Activated T-helper 17 cell treated with anti-CD3 and anti-CD28 coated beads, Interleukin-2, amount 50 U/mL, for 72 hours (primary cell): ENCODE measurements at places on chromosomes 2 and 18. TPM values are rescaled to one million over a fixed set of nuclear protein-coding genes. Genes with fewer than 3 reads are reported as not detected.

DNA sequence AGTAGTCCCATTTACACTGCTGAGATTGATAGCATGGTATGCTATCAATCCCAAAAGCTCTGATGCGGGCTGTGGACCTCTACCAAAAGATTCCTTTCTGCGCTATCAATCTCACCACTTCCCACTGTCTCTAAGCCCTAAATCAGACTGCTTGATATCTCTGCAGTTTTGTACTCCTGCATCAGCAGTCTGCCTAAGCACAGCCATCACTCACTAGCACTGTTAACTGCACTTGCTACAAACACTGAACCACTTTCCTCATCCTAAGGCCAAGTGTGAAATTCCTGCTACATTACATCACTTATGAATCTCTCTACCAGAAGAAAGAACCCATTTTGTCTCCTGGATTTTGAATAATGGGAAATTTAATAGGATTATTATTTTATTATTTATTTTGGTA, 237.0 kb downstream of the HNMT start:
- no peak for ATAC-seq

DNA sequence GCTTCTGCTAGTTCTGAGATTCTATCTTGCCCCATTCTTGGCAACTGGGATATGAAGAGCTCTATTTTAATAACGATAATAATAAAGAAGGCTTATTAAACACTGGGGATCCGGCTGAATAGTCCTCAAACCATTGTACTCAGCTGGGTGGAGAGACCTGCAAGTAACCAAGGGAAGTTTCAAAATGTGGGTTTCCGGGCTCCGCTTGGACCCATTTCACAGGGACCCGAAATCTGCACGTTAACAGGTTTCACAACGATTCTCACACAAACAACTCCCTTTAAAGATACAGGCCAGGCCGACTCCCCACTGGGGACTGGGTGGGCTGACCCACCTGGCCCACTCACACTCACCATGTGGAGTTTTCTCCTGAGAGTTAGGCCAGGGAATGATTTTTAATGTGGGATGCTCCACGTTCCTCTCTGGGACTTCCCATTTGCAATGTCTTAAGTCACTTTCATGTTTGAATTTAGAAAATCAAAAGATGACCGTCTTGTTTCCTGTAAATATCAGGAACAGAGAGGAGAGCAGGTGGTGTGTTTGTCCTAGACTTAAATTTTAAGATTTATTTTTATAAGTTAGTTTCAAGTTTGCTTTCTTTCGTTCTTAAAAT, 96.3 kb downstream of the SH3RF3 start:
- no peak for ATAC-seq

DNA sequence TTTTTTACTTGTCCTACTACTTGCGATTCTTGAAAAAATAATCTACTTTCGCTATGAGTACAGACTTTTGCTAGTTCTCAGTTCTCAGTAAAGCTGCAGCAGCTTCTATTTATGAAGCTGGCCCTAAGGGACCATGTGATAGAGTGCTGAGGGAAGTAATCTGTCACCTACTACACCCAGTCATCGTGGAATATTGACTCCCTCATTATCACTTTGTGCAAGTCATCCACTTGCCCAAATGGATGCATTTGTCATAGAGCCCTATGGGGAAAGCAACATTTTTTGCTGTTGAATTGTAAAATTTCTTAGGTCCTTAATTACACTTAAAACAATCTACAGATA, 1919.8 kb downstream of the SUCLG1 start:
- ATAC-seq: no peak

RGPD8 gene
- total RNA-seq: 6.1 TPM

MAPRE3 gene
- 3.4 TPM for total RNA-seq

TRIP12 gene
- total RNA-seq: 301 TPM
